Upper lobe of right lung (tissue), 1 donor: ENCODE measurements at places on chromosomes 3 and 15. TPM values are rescaled to one million over a fixed set of nuclear protein-coding genes. Genes with fewer than 3 reads are reported as not detected.

The PAQR9 gene
- not detected for total RNA-seq

The CHRNA7 gene
- total RNA-seq: 0.75 TPM

The SMCO1 gene
- not detected for total RNA-seq

The CLRN1 gene
- total RNA-seq: not detected

The HCLS1 gene
- 76.5 TPM for total RNA-seq

The TRPM1 gene
- not detected for total RNA-seq

The FAM107A gene
- 91.5 TPM for total RNA-seq

The TIMP4 gene
- 6.9 TPM for total RNA-seq

The CSPG5 gene
- total RNA-seq: 5.4 TPM

The SPPL2A gene
- total RNA-seq: 112 TPM

The SST gene
- total RNA-seq: not detected

DNA sequence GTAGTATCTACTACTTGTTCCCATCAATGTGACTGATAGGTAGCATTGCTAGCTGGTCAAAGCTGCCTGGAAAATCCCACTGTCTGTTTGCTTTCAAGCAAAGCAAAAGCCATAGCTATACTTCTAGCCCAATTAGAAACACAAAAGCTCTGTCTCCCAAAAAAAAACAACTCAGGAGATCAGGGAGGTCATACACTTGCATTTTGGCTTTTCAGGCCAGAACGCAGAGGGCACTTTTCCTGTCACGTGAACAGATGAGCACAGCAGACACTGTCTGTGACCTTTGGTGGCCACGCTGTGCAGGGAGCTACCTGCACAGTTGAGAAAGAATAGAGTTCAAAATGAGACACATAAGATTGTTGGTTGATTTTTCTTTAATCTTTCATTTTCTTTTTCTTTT, 441.7 kb upstream of the PDZRN3 start:
- DNase-seq: no peak

DNA sequence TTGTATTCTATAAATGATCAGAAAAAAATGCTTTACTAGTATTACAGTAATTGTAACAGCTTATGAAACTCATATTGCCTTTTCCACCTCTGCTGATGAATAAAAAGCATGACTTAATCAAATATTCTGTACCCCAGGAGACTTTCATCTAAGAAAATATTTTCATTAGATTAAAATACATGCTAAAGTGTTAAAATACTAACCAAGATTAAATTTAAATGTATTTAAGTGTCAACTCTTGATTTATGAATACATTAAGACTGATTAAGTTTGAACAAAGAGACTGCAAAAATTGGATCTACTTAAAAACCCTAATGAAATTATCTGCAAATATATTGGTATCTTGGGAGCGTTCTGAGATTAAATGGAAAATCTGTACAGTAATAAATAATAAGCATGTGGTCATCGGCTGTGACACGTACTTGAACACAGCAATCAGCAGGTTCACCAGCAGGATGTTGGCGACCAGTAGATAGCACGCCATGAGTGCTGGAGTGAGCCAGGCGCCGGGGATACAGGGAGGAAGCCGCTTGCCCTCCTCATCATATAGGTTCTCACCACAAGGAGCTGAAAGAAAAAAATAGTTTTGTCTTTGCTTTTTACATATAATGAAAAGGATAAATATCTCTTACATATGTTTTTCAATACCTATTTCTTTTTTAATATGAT, 36.6 kb upstream of the MTMR10 start:
- DNase-seq: no peak

DNA sequence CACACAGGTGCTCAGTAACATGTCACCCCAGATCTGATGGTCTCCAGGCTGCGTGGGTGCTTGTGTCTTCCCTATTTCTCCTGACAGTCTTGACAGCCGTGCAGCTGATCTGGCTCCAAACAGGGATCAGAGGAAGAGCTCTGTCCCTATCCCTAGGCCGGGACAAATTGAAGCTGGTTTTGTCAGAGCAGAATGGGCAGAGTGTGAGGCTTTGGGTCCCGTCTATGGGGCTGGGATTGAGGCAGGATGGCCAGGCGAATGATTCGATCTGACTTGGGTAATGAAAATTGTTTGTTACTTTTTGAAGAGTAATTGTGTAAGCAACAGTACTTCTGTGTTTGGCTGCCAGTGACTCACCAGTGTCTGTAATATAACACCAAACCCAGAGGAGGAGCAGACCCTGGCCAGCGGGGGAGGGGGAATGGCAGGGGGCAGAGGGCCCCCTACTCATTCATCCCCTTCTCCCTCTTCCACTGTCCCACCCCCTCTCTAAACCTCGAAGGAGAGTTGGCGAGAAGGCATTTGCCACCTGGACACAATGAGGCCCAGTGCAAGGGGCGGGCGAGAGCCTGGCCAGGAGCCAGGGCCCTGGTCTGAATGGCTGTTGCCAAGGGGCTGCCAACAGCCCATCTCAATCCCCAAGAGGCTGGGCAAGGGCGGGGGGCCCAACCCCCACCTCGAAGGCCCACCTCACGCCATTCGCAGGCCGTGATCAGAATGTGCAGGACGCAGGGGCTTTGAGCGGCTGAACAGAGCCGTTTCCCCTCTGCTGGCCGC, 4.9 kb upstream of the MAGEF1 start:
- no peak for DNase-seq

DNA sequence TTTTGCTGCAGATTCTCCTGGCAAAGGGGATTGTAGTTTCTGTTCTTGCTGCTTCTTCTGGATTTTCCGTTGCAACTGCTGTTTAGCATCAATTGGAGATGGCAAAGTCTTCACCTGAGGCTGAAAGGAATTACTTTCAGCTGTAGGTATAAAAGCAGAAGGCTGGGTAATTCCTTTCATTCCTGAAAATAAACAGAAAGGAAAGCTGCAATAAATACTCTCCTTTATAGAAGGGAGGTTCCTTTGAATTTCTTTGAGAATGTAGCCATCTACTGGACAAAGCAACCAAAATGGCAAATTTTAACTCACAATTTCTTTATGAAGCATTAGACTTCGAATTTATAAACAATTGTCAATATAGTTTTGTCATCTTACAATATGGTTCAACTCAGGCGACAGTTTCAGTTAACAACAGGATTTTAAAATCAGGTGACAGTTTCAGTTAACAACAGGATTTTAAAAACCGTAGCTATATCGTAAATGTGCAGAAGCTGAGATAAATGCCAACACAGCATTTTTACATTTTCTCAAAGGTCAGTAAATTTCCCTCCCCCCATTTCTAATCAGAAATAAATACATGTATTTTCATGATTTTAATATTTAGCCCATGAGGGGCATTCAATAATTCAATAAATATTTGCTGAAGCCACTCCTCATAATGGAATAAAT, 104.9 kb upstream of the NEDD4 start:
- DNase-seq: no peak

DNA sequence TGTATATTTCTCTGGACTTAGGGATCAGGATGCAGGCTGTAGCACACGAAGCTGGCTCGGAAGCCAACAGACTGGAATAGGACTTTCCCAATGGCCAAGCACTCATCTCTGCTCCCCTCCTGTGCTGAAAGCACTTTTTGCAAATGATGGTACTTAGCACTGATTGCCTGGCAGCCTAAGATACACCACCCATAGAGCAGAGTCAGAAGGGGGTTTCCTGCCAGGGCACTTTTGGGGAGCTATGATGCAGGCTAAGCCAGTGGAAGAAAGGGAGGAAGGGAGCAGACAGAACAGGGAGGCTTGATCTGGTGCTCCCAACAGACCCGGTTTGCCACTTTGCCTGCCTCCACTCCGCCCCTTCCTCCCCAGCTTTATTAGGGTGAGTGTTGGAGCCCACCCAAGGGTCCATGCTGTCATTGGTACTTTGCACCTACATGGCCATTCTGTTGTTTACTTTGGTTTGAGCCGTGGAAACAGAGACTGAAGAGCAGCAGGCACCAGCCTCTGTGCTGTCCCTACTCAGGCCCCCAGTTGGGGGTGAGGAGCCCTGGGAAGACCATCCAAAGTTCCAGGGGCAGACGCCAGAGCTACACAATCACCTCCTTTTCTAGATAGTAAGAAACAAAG, 15.9 kb downstream of the BSN start:
- DNase-seq: peak; percentile 16

DNA sequence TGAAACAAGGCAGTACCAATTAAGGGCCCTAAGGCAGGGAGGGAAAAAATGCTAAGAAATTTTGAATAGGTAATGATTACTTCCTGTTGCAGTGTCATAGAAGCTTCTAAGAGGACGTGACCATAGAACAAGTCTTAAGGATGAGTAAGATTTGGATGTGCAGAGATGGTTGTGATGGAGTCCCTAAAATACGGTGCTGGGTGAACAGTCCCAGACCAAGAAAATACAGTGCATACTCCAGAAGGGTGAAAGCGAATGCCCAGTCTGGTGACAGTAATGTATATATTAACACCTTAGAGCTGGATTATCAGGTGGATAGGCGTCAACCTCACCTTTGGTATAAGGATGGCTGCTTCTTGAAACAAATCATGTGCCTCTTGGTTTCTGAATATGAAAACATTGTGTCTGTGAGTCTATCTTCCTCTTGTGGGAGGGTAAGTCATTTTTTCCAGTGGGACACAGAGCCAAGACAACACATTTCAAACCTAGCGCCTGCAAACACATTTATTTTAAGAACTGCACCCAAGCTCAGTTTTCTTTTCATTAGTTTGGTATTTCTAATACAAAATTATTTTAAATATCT, 101.2 kb upstream of the TP63 start:
- no peak for DNase-seq

GRCh38 chr3:71987828-71988227, 202.9 kb upstream of the PROK2 start:
- no peak for DNase-seq

GRCh38 chr3:15926871-15927270, 129.1 kb upstream of the ANKRD28 start:
- no peak for DNase-seq

- DNase-seq: no peak
Measured at GRCh38 chr3:195839260-195840010, 27.7 kb upstream of the MUC4 start.

GRCh38 chr3:16290007-16290826, 25.2 kb downstream of the OXNAD1 start:
- no peak for DNase-seq
